ENCODE measurements at places on chromosomes 4 and X. TPM values are rescaled to one million over a fixed set of nuclear protein-coding genes. Genes with fewer than 3 reads are reported as not detected.

MYL5 gene
- 30.1 TPM for total RNA-seq

PGRMC1 gene
- 13.2 TPM for total RNA-seq

ENAM gene
- not detected for total RNA-seq

GAGE12E gene
- total RNA-seq = not detected

DNA sequence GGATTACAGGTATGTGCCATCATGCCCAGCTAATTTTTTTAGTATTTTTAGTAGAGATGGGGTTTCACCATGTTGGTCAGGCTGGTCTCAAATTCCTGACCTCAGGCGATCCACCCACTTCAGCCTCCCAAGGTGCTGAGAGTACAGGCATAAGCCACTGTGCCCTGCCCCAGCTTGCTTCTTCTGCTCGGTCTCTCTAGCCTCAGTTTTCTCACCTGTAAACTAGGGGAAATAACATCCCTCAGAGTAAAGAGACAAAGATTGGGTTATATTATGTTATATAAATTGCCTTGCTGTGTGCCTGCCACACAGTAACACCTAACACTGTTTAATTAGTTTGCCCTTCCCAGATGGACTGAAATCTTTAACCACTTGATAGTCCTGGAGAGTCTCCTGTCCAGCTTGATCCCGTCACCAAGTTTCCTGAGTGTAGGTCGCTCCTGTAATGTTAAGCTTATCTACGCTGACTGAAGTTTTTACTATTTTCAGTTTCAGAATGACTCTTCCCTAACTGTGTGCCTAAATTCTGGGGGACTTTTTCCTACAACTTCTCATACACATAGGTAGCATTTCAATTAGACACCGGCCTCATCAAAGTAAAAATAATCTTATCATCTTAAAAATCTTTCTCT, 412.7 kb upstream of the TENM3 start:
- DNase-seq = no peak
- no peaks in the 10 kb centered on the region for H3K36me3 ChIP-seq
- no peak overlapping the region for H3K27ac ChIP-seq
- H3K4me3 ChIP-seq = no peak overlapping the region
- H3K27me3 ChIP-seq = no peaks in the 10 kb centered on the region

DNA sequence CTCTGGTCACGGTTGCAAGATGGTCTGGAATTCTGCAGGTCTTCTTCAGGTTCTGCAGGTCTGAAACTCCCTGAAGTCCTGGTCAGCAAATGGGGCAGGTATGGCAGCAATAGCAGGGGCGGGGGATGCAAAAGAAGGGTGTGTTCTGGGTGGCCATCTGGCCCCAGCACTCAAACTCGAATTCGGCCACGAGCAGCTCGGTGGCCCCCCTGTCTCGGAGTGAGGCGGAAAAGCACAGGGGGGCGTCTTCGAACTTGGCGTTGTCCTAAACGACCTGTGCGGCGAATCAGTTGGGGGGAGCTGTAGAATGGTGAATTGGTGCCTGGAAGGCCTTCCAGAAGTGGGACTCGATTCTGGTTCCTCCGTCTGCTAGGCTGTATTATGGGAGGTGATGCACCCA, 2.1 kb downstream of the RTL5 start:
- no peak overlapping the region for H3K4me3 ChIP-seq
- DNase-seq = no peak
- peaks cover 3% of the 10 kb centered on the region for H3K36me3 ChIP-seq

DNA sequence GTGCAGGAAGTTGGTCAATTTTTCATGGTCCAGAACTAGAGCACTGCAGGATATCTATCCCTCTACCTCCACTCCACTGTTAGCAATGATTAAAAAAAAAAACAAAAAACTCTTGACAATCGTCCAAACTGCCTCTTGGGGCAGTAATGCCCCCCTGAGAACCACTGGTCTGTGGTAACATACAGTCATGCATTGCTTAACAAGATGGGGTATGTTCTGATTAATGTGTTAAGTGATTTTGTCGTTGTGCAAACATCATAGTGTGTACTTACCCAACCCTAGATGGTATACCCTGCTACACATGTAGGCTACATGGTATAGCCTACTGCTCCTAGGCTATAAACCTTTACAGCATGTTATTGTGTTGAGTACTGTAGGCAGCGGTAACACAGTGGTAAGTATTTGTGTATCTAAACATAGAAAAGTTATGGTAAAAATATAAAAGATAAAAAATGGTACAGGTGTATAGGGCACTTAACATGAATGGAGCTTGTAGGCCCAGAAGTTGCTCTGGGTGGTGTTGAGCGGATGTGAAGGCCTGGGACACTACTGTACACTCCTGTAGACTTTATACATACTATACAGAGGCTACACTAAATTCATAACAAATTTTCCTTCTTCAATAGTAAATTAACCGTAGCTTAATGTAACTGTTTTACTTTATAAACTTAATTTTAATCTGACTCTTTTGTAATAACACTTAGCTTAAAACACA, 34.1 kb downstream of the ART3 start:
- no peak overlapping the region for H3K4me3 ChIP-seq
- peaks cover 5% of the 10 kb centered on the region for H3K36me3 ChIP-seq
- H3K27me3 ChIP-seq = no peaks in the 10 kb centered on the region
- DNase-seq = no peak
- no peak overlapping the region for H3K27ac ChIP-seq
- H3K4me1 ChIP-seq = no peaks in the 10 kb centered on the region
